ENCODE measurements at places on chromosomes 6 and 20.

DNA sequence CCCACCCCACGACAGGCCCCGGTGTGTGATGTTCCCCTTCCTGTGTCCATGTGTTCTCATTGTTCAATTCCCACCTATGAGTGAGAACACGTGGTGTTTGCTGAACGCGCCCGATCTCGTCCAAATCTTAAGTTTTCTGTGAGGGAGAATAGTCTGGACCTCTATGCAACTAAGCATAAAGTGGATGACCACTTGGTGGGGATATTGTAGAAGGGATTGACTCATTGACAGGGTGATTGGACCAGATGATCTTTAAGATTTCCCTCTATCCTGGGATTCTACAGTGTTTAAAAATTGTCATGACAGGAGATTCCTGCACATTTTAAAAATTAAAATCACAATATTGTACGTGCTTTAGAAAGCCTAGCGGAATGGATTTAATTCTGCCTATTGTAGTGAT is 141.3 kb downstream of the TRMT11 start:
- DNase-seq = no peak

DNA sequence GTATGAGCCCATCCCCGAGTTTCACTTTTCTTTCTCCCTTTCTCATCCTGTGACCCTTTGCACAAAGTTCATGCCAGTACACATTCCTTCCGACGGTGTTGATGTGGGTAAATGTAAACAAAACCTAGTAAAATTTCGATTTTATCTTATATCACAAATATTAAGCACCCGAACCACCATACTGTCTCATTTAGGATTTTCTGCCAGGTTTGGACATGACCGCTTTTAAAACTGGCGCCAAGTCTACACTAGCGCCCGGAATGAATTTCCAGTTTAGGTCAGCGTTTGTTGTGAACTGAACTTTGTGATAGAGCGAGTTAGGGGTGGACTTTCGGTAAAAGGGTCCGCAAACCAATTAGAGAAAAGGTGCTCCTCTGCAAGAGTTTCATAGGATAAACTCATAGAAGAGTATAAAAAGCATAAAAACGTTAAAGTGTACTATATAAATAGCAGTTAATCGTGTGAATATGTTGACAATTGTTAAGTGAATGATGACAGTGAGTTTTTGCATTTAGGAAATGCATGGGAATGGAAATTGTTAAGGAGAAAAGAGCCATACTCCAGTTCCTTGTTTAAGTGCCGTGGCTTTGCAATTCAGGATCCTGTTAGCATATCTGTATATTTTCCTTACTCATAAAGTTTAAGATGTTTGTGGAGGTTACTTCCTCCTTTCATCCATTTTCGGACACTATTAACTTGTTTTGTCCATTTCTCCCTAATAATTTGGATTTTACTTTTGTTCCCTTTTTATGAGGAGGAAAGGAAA is 937 bp downstream of the AKAP7 start:
- no peak for DNase-seq

GRCh38 chr6:51098246-51098645 is 279.6 kb downstream of the TFAP2B start:
- DNase-seq = no peak

DNA sequence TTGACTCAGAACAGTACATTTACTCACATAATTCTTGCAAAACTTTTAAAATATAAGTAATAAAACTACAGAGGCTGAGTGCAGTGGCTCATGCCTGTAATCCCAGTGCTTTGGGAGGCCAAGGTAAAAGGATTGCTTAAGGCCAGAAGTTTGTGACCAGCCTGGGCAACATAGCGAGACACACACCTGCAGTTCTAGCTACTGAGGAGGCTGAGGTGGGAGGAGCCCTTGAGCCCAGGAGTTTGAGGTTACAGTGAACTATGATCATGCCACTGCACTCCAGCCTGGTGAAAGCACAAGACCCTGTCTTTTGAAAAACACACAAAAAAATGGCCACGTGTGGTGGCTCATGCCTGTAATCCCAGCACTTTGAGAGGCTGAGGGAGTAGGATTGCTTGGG is 21.8 kb upstream of the MYO6 start:
- DNase-seq = no peak

DNA sequence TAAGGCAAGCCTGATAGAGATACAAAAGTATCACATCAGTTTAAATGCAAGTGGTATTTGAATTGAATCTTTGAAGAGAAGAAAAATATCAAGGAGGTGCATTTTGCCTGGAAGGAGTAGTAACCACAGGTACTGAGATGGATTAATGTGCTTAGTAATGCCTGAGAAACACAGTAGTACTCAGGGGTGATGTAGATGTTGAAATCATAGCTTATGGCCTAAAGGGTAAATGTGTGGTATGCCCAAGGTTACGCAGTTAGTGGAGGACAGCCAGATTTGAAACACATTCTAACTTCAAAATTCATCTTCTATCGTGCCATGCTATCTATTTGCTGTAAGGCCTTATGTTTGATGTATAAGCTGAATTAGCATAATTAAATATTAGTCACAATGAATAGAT is 55.9 kb downstream of the STXBP5 start:
- no peak for DNase-seq

DNA sequence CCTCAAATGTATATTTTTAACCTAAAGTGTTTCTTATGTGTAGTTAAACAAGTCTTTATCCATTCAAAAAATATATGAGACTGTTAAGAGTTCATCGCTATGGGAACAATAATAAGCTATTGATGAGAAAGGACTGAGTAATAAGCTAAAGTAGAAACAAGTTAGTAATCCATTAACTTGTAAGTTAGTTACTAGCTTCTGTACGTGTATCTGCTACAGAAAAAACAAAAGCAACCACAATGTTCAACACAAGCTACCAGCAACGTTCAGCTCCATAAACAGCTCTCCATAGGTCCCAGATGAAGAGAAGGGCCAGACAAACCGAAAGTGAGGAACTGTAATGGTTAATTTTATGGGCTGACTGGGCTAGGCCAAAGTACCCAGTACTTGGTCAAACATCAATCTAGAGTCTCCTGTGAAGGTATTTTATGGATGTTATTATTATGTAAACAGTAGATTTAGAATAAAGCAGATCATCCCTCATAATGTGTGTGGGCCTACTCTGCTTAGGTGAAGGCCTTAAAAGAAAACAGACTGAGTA is 33.8 kb upstream of the FAM135A start:
- DNase-seq = no peak

- DNase-seq = no peak
Observed at GRCh38 chr6:88908598-88909548, 54.5 kb downstream of the RNGTT start.

GRCh38 chr20:8431538-8432434 is 299.7 kb downstream of the PLCB1 start:
- DNase-seq = no peak

DNA sequence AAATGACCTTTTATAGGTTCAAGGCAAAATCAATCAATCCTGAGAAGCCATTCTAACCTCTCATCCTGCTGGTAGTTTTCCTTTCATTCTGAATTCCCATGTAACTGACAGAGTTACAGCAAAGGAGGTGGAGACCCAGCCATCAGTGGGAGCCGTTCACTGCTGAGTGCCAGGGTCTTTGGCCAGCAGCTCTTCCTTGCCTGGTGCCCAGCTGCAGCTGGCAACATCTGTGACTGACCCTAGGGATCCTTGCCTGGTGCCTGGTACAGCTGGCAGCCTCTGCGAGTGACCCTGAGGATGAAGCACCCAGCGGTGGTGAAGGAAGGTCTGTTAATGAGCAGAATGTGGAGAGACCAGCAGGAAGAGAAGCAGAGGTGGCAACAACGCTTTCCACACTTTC is 314.6 kb downstream of the THBS2 start:
- no peak for DNase-seq

DNA sequence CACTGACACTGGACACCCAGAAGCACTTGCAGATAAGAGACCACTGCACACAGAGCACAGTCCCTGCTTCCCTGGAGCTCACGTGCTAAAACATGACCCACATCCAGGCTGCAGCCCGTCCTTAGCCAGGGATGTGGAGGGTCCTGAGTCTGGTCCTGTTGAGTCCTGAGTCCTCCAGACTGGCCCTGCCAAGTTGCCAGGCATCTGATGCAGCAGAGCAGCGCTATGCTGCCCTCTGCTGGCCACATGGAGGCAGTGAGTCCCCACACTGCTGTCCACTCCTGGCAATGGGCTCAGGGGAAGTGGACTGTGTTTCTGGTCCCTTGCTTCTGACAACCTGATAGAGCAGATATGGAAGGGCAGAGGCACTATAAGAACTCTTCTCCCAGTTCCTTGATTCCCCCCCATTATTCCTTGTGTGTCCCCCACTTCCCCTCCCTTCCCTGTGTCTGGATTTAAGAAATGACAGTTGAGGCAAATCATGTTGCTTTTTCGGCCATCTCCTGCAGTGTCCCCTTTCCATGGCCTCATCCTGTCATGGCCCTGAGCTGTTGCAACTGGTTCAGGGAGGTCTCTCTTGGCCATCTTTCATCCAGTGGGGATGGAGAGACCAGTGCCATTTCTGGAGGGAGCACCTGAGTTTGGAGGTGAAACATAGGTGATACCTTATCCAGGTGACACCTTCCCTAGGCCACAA is 86.0 kb downstream of the DHX35 start:
- peak; percentile 77 for DNase-seq

GRCh38 chr6:113980937-113981554 is 10.1 kb upstream of the HDAC2 start:
- no peak for DNase-seq

DNA sequence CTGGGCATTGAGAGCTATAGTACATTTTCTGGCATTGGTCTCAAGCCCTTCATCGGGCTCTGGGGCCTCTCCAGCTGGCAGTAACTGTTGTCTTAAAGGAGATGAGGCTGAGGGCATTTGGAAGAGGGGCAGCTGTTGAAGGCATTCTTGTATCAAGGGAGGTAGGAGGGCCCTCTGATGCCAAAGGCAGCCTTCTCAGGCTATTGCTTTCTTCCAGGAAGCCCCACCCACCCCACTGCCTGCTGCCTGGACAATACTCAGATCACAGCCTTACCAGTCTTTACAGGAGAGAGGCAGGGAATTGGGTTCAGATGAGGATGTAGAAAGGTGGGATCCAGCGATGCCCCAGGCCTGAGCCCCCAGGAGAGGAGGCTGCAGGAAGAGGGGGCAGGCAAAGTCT is 46.0 kb downstream of the CPXM1 start:
- DNase-seq = no peak

- no peak for DNase-seq
Observed at GRCh38 chr20:37385176-37385575, 39.2 kb downstream of the SRC start.

DNA sequence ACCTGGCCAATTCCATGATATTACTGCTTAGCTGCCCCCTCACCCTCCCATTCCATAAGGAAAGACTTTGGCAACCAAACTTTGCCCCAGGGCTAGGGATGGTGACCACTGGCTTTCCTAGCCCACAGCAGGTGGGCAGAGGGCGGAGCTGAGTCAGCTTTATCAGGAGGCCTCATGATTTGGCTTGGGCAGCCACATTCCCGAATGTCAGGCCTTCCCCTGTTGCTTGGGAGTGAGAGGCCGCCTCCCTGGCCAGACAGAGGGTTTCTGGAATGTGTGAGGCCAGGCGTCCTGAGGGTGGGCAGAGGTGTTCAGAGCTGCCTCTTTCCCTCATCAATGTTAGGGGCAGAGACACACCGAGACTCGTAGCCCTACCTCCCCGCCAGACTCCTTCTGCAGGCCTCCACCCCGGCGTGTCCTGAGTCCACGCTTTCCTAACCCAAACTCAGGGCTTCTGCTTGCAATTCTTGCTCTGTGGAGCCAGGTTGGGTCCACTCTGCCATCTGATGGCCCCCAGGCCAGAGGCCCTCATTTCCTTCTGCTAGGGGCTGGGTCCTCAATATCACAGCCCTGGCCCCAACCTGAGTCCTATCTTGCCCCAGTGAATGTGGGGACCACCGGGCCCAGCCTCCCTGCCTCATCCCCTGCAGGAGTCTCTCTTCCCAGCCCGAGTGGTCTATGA is 19.3 kb downstream of the UQCC2 start:
- DNase-seq = no peak

GRCh38 chr6:159880412-159880975 is 10.3 kb upstream of the MAS1 start:
- no peak for DNase-seq

DNA sequence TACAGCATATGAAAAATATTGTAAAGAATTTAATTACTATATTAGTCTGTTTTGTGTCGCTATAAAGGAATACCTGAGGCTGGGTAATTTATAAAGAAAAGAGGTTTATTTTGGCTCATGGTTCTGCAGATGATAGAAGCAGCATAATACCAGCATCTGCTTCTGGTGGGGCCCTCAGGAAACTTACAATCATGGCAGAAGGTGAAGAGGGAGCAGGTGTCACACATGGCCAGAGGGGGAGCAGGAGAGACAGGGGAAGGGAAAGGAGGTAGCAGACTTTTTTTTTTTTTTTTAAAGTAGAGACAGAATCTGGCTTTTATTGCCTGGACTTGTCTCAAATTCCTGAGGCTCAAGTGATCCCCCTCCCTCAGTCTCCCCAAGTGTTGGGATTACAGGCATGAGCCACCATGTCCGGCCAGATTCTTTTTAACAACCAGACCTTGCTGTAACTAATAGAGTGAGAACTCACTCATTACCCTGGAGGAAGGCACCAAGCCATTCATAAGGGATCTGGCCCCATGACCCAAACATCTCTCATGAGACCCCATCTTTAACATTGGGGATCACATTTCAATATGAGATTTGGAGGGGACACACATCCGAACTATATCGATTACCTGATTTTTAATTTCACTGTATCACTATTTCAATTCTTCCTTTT is 64.6 kb downstream of the MAN1A1 start:
- DNase-seq = no peak

- DNase-seq = no peak
Observed at GRCh38 chr6:151624900-151625536, 131.2 kb downstream of the CCDC170 start.

DNA sequence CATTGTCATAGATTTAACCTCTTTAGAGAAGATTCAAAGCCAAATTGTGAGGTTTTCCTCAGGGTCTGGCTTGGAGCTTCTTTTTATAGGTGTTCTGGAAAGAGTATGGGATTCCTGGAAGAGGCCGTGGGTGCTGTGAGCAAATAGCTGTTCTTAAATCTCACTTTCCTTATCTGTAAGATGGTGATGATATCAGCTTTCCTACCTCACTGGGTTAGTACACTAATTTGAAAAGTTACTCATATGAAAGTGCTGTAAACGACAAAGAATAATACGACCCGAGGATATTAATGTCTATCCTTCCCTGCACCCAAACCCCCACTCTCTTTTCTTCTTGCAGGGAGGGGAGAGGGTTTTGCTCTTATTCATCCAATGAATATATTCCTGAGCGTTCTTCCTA is 116.9 kb upstream of the ENPP5 start:
- DNase-seq = no peak

- DNase-seq = no peak
Observed at GRCh38 chr20:61369731-61370520, 117.9 kb downstream of the CDH4 start.

DNA sequence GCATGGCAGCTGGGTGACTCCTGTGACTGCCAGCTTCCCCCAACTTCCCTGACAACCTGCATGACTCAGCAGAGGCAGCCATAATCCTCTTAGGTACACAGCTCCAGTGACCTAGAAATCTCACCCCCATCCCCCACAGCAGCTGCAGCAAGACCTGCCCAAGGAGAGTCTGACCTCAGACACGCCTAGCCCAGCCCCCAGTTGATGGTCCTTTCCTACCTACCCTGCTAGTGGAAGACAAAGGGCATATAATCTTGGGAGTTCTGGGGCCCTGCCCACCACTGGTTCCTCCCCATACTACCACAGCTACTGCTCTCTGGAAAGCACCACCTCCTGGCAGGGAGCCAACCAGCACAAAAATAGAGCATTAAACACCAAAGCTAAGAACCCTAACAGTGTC is 90.2 kb downstream of the F13A1 start:
- no peak for DNase-seq

GRCh38 chr6:3592371-3592941 is 135.6 kb upstream of the SLC22A23 start:
- no peak for DNase-seq
